GM18507 (cell line): ENCODE measurements at places on chromosomes 16 and 17.

DNA sequence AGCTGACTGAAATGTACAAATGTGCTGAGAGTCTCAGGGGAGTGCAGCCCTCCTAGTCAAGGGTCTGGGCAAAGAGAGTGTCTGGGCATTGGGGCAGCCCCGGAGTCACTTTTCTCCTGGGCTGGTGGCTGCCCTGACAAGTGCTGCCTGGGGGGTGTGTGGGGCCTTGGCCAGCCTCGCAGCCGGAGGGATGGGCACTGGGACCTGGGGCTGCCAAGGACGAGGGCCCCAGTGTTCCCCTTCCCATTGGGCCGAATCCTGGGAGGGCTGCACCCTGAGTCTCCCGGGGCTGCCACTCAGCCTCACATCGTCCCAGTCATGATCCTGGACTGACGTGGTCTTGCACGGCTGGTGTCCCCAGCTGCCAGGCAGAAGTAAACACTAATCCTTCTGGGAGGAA lies 132.3 kb downstream of the BANP start:
- DNase-seq: no peak

GRCh38 chr16:6335072-6335471 lies 997.6 kb upstream of the RBFOX1 start:
- no peak for DNase-seq

DNA sequence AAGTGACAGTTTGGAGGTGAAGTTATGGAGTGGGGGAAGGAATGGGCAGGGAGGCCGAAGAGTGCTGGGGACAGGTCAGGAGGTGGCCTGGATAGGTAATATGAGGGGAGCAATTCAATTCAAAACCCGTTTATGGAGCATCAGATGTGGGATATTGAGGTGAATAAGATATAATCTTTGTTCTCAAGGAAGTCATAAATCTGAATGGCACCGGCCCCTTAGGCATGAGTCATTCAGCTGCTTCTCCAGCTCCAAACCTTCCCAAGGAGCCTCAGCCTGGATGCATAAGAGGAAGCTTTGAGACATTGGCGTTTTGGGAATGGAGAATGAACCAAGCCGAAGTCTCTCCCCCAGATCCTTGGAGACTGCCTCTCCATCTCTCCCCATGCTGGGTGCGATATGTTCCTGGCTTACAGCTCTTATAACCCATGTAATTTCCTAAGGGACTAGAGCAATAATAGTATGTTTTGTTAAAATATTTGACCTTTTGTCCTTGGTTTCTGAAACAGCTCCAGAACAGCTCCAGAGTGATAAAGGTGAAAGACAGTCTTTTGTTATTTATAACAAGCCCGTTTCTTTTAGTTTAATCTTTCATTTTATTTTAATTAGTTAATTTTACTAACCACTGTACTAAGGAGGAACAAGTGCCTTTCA lies 1.7 kb downstream of the TUBG2 start:
- no peak for DNase-seq

DNA sequence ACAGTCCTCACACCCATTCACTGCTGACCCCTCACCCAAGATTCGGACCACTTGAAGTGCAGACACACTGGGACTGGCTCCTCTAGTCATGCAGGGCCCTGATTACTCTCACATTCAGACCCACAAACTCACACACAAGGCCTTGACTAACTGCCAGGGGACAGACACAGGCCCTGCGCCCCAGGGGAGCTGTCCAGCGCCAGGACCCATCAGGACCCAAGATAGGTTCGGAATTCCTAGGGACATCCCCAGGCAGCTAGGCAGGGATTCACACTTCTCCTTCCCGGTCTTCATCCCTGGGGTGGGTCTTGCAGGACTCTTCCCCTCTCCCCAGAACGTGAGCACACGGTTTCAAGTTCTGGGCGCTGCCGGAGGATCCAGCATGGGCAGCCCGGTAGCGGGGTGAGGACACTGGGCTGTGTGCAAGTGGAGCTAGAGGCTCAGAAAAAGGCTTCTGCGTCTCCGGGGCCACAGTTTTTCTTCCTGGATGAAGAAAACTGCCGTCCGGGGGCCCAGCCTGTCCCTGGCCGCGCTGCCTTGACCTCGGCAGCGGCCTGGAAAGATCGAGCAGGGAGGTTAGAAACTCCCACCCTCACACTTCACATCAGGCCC lies 1.6 kb downstream of the SEZ6 start:
- no peak for DNase-seq

DNA sequence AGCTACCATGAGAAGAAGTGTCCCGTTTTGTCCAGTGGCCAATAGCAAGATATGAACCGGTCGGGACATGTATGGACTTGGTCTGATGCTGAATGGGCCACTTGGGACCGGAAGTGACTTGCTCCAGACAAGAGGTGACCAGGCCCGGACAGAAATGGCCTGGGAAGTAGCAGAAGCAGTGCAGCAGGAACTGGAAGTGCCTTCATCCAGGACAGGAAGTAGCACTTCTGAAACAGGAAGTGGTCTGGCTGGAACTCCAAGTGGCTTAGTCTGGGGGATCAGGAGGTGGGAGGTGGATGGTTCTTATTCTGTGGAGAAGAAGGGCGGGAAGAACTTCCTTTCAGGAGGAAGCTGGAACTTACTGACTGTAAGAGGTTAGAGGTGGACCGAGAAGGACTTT lies 5.3 kb downstream of the EFNB3 start:
- no peak for DNase-seq

- no peak for DNase-seq
Observed at GRCh38 chr17:1999557-2000251, 25.4 kb downstream of the RTN4RL1 start.

- DNase-seq: no peak
Observed at GRCh38 chr17:73865831-73866230, 221.6 kb upstream of the SDK2 start.

GRCh38 chr17:78147315-78147998 lies 1.3 kb downstream of the C17orf99 start:
- DNase-seq: no peak
